Activated CD4-positive, alpha-beta memory T cell treated with anti-CD3 and anti-CD28 coated beads for 36 hours (primary cell): ENCODE measurements at places on chromosomes 11 and 22. TPM values are rescaled to one million over a fixed set of nuclear protein-coding genes. Genes with fewer than 3 reads are reported as not detected.

The CATSPER1 gene
- total RNA-seq: not detected

The FAM111B gene
- total RNA-seq: 28.9 TPM

The APOA5 gene
- total RNA-seq: not detected

The CEP126 gene
- 1.1 TPM for total RNA-seq

The CABP4 gene
- 1.0 TPM for total RNA-seq

The TESMIN gene
- 6.6 TPM for total RNA-seq

The PGR gene
- total RNA-seq: not detected

The EHF gene
- not detected for total RNA-seq
